ENCODE measurements at places on chromosomes 7 and 10.
A peak's percentile ranks its signal among the peaks of the same experiment; 100 is the strongest.

DNA sequence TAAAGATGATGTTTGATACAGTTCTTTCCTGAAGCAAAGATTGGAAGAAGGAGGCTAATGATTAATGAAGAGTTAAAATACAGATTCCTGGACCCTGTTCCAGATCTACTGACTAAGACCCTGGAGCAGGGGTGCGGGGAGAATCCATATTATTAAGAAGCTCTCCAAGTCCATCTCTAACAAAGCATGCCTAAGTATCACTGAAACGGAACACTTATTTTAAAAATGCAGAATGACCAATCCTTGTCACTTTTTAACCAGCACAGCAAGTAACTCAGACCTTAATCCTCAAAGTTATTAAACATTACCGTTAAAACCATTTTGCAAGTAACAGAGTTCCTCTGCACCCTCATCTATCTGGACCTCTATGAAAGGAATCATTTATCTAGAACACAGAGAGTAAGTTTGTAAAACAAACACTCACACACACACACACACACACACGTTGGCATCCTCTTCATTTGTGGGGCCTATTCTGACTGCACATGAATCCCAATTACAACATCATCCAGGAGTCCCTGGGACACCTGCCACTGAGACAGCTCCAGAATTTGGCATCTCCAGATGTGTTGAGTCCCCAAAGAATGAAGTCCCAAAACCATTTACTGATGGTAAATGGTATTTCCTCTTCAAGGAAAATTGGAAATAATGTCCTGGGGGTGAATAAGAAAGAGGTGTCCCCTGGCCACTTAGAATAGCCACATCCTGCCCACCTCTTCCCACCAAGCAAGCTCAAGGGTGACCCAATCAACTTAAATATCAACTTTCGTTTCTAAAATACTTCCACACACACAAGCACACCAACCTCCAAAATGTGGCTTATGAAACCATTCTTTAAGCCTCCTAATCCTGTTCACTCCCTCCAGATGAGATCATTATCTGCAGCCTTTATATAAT is 117.5 kb downstream of the PARD3 start:
- no peak for DNase-seq

DNA sequence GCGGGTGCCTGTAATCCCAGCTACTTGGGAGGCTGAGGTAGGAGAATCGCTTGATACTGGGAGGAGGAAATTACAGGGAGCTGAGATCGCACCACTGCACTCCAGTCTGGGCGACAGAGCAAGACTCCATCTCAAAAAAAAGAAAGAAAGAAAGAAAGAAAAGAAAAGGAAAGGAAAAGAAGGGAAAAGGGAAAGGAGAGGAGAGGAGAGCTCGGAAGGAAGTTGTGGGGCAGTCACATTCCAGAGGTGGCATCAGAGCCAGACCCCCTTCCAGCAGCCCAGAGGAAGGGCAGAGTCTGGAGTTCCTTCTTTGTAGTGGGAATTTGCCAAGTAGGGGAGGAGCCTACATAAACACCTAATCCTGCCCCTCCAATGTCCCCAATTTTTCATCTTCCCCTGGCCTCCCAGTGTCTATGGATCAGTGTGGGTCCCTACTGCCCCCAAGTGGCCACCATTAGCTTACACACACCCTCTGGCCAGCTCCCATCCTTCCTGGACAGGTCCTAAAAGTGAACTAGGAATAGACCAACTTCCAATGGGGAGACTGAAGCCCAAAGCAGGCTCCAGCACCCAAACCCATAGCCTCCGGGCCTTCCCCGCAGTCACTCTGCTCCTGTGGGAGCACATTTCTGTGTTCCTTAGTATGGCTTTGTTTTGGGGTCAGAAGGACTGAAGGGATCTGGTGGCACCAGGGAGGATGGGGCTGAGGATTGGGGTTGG is 39.6 kb upstream of the HSPB1 start:
- peak; percentile 73 for DNase-seq

DNA sequence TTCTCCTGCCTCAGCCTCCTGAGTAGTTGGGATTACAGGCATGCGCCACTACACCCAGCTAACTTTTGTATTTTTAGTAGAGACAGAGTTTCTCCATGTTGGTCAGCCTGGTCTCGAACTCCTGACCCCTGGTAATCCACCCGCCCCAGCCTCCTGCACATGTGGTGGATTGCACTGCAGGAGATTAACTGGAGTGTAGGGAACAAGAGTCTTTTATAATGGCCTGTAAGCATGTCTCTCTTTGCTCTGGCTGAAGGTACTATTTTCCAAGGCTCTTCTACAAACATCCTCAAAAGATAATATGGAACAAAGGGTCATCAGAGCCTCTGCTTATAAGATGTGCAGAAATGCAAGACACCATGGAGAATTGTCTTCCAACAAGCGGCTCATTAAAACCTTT is 3.2 kb downstream of the TOMM7 start:
- no peak for DNase-seq

DNA sequence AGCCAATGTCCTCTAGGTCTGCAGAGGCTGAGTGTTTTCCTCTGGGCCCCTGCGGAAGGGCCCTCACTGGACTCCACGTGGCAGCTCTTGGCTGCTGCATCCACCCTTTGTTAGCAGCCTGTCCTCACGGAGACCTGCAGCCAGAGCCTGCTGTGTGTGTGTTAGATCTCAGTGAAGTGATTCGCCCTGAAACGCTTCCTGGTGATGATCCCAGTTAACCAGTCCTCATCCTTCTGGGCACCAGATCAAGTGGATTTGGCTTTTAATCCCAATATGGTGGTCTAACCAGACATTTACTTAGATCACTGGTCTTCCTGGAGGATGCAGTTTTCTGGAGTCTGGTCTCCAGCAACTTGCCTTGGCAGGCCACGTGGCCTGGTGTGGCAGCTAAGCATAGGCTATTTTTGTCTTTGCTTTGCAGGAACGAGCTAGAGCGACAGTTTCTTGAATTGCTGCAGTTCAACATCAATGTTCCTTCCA is 39.5 kb upstream of the GJD4 start:
- DNase-seq: peak; percentile 45

GRCh38 chr7:156608173-156608478 is 32.4 kb upstream of the RNF32 start:
- no peak for DNase-seq

GRCh38 chr7:51121931-51122425 is 194.6 kb downstream of the COBL start:
- no peak for DNase-seq

GRCh38 chr7:28533267-28533666 is 120.9 kb downstream of the CREB5 start:
- no peak for DNase-seq

GRCh38 chr7:134051020-134051419 is 76.1 kb upstream of the LRGUK start:
- no peak for DNase-seq

GRCh38 chr10:1152386-1153250 is 96.4 kb downstream of the WDR37 start:
- DNase-seq: no peak

GRCh38 chr7:94509264-94509886 is at the start of gene CASD1:
CASD1 (plus strand) TSS chr7:94509809; CDS start chr7:94510085, 276 bp downstream.
- peak; percentile 43 for DNase-seq

DNA sequence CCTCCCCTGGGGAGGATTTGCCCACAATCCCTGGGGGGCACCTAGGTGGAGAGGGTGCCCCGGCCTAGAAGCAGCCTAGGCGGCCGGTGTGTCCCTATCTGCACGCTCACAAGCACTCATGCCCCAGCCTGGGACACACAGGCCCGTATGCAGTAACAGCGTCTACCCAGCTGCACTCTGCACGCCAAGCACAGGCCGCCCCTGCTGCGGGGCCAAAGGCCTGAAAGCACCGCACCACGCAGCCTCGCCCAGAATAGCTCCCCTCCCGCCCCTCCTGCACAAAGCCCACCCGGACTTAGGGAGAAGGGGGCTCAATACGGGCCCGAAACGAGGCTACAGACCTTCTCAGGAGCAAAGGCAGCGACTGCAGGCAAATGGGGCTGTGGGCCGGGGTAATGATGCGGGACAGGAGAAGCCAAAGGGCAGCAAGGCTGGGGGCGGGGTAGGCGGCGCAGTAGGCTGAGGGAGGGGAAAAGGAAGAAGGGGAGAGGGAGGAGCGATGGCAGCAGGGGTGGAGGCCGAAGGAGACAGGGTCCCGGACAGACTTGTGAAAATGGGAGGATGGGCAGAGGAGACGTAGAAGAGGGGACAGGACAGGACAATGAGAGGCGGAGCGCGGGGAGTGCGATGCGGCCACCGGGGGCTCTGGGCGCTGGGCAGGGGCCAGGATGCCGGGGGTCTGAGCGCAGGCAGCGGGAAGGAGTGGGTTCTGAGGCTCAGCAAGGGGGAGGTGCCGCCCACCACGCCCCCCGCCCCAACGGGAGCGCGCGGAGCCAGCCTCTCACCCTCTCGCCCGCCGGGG is 544 bp downstream of the GPRIN2 start:
- no peak for DNase-seq

GRCh38 chr10:124597846-124598165 is 136.2 kb downstream of the LHPP start:
- DNase-seq: no peak

GRCh38 chr7:127375631-127376030 is 16.9 kb downstream of the ZNF800 start:
- DNase-seq: no peak

DNA sequence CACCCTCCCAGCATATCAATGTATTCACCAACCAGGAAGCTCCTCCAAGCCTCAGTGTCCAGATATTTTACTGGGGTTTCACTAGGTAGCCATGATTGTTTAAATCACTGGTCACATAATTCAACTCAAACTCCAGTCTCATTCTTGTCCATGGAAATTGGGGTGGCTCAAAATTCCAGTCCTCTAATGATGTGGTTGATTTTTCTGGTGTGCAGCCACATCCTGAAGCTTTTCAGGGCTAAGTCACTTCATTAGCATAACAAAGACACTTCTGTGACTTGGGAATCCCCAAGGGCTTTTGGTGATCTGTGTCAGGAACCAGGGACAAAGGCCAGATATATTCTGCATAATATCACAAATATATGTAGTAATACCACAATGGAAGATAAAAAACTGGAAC is 786.9 kb upstream of the IGFBP3 start:
- DNase-seq: no peak

DNA sequence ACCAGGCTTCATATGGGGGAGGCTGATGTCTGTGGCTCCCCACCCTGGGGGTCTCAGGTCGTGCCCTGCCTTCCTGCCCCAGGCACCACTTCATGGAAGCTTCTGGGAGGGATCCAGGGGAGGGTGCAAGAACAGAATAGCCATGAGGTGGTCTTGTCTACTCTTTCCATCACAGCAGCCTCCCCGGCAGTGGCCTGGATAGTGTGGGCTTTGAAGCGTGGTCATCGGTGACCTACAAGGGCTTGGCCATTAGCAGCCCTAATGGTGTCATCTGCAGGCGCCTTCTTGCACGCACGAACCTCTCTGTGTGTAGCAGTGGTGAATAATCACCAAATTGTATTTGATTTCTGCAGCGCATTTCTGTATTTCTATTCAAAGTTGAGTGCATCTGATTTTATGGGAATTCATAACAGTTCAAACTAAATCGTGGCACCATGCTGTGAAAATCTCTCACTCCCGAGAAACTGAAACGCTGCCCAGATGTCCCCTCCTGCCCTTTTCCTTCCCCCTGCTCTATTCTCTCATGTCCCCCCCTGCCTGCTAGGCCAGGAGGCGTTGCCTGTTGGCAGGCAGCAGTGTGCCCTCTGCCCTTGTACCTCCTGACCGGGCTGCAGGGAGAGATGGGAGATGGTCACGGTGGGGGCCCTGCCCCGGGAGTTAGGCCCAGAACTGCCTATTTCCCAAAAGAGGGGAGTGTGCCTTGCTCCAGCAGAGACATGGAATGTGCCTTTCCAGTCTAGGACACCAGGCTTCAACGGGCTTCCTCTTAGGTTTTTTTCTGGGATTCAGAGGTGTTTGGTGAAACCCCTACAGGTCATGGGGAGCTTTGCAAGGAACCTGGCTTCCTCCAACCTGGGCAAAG is 34.8 kb downstream of the CDH23 start:
- DNase-seq: no peak

- no peak for DNase-seq
Measured at GRCh38 chr10:46308666-46309450, 22.1 kb downstream of the ANTXRL start.

GRCh38 chr10:130127364-130128061 is 8.7 kb upstream of the GLRX3 start:
- DNase-seq: peak; percentile 90

DNA sequence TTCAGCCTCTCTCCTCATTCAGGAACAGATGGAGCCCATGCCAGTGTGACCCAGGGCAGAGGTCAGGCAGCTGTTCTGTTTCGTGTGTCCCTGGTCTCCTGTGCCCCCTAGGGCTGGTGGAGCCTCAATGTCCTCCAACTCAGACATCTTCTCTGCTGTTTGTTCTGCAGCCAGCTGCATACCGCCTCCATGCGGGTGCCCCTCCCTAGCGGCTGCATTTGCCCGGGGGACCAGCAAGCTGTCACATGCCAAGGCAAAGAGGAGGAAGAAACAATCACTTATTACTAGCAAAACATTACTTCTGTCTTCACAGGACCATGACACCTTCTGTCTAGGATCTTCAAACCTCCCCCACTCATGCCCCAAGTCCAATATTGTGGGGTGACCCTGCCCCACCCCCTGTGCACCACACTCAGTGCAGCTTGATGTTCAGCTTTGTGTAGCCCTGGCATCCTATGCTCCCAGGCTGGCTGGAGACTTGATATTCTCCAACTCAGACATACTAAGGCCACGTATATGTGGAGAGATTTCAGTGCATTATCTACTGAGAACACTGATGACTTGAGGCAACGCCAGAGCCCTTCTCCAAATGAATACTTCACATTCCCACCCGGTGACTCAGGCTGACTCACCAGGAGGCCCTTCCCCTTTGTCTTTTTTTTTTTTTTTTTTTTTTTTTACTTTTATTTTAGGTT is 188.9 kb downstream of the SKIDA1 start:
- DNase-seq: peak; percentile 86

- no peak for DNase-seq
Measured at GRCh38 chr7:90387470-90388240, 15.6 kb upstream of the CLDN12 start.

- DNase-seq: peak; percentile 25
Measured at GRCh38 chr10:6716516-6716915, 136.4 kb upstream of the PRKCQ start.

GRCh38 chr10:48894911-48895802 is 44.5 kb downstream of the LRRC18 start:
- no peak for DNase-seq

DNA sequence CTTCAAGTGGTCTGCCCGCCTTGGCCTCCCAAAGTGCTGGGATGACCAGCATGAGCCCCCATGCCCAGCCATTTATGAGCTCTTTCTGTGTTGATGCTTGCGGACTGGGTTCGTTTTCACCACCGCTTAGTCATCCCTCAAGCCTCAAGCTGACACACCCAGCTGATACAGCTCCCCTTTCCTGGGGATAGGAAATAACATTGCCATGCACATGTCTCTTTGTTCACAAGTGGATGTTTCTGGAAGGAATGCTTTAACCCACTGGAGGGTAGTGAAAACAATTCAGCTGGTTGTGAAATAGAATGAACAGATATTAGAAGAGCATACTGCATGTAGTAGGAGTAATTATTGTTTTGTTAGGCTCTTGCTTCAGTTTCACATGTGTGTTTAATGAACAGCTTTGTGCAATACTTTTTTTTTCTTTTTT is 8.5 kb upstream of the METTL27 start:
- DNase-seq: peak; percentile 92

DNA sequence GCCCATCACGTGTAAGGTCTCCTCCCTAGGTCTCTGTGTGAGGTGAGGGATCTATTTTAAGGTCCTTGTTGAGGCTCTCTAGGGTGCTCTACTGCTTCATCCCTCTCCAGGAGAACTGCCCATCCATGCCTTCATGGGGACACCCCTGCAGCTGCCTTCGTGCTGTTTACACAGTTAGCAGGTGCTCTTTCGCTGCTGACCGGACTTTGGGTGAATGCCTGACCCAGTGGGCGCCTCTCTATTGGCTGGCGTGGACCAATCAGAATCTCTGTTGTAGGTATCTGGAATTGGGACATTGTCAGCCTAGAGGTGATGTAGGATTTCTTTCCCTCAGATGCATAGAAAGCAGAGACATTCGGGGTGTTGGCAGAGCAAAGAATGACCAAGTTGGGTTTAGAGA is 38.7 kb upstream of the HMX3 start:
- no peak for DNase-seq

Data from GM03348 (cell line).